ENCODE measurements at places on chromosomes 11 and 22.
A peak's percentile ranks its signal among the peaks of the same experiment; 100 is the strongest.

GRCh38 chr11:26618441-26618840 is 46.4 kb upstream of the MUC15 start:
- no peak for DNase-seq

GRCh38 chr22:46074771-46075551 is 75.4 kb upstream of the PPARA start:
- DNase-seq = peak; percentile 71

DNA sequence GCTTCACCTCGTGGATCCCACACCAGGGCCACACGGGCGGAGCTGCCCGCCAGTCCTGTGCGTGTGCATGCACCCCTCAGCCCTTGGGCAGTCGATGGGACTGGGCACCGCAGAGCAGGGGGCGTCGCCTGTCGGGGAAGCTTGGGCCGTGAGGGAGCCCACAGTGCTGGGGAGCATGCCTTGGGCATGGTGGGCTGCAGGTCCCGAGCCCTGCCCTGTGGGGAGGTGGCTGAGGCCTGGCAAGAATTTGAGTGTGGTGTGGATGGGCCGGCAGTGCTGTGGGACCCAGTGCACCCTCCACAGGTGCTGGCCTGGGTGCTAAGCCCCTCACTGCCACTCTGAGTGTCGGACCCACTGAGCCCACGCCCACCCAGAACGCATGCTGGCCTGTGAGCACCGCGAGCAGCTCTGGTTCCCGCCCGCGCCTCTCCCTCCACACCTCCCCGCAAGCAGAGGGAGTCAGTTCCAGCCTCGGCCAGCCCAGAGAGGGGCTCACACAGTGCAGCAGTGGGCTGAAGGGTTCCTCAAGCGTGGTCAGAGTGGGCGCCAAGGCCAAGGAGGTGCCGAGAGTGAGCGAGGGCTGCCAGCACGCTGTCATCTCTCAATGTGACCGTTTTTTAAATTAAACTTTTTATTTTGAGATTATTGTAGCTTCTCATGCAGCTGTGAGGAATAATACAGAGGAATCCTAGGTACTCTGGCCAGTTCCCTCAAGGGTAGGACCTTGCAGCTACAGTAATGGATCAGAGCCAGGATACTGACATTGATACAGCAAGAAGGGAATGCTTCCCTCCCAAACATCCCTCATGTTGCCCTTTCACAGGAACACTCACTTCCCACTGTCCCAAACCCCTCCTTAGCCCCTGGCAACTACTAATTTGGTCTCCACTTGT is 127.7 kb downstream of the CRYBB2 start:
- no peak for DNase-seq

GRCh38 chr11:90908074-90908473 is 685.2 kb upstream of the CHORDC1 start:
- DNase-seq = no peak

DNA sequence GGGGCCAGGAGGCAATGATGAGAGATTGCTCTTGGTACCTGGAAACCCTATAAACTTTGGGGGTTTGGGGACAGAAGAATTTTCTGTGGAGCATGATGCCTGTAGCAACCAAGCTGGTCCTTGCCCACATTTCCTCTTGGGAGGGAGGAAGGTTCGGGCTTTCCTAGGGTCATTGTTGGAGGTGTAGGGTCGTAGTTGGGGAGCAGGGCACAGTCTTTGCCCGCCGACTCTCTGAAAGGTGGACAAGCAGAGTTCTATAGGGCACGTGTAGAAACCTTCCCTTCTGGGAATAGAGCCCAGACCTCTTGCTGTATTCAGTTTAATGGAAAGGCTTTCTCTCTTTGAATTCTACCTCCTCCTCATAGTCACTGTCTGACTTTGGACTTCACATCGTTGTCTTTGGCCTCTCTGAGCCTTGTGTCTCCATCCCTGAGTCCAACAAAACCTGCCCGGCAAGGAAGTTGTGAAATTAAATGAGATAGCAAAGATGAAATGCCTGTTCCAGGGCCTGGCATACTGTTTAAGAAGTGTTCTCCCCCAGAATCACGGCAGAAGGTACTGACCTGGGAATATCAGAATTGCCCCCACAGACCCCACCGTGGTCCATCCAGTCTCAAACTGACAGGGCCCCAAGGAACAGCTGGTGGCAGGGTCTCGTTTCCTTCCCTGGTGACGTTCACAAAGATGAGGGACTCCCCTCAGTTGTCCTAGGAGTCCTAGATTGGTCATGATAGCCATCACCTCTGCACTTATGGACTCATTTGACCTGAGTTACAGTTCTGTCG is 1.6 kb downstream of the PRDM11 start:
- no peak for DNase-seq

- no peak for DNase-seq
These were observed 56.0 kb downstream of the PACSIN2 start for GRCh38 chr22:42958937-42959336.

DNA sequence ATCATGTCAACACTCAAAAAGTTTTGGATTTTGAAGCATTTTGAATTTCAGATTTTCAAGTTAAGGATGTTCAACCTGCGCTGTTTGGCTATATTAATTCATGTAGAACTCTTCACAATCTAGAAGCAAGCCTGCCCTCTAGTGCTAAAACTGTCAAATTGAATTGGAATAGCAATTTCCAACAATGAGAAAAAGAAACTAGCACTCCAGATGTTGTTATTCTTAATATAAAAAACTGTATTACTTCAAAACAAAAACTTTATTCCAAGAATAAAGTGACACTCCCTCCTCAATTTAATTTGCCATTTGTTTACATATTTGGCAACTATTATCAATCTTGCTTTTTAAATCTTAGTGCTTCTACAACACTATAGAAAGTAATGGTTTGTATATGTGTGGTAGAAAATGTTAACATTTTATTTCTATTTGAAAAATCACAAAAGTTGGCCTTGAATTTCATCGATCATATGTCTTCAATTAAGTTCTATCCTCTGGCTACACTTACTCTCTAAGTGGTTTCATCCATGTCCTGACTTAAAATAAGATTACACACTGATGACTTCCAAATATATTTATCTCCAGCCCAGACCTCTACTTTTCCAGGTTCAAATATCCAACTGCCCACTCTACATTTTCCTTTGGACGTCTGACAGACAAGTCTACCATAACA is 36.6 kb downstream of the DCUN1D5 start:
- DNase-seq = no peak

- DNase-seq = no peak
These were observed 22.7 kb upstream of the C1QTNF4 start for GRCh38 chr11:47616726-47617416.

DNA sequence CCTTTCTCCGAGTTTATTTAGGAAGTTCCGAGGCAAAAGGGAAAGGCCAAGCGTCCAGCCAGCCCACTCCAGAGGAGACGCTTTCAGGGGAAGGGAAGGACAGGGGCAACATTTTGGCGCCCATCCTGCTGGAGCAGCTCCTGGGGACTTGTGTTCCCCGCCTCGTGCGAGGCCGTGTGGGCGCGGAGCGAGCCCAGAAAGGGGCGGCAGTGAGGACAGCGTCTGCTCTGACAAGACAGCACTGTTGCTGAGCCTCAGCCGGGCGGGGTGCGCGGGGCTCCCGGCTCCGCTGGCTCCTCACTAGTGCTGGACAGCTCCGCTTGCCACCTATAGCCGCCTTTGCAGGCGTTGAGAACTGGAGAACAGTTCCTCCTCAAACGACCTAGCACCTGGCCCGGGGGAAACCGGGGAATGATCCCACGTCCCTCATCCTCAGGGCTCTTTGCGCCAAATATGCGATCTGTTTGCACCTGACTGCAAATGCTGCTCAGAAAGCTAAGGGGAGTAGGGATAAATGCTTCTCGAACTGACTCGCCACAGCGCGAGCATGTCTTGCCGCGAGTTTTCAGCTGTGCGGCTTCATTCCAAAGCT is 722 bp upstream of the GUCY1A2 start:
- DNase-seq = peak; percentile 75

DNA sequence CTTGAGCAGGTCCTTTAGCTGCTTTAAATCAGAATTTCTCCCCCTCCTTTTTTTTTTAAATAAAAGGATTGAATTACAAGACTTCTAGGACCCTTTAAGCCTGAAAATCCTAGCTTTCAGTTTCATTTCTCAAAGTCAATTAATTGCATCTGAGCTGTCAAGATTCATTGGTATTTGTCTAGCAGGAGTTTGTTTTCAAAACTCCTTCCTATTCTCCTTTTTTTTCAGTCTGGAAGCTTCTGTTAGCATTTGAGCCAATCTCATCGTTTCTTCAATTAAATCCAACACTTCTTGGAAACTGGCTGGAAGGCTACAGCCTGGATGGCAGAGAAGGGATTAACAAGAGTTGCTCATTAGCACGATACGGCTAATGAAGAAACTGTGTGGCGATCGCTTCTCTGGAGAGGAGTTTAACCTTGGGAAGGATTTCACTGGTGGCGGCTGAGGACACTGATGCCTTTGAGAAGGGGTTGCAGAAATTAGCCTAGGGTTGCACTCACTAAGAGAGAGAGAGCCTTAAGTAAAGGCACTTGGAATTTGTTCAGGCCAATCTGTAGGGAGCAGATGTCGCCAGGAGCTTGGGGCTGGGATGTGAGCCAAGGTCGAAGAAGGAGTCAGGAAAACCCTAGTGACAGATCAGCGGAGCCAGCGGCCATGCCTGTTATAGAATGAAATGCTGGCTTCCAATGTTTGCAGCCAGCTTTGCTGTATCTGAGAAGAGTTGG is 43.8 kb upstream of the API5 start:
- DNase-seq = no peak

DNA sequence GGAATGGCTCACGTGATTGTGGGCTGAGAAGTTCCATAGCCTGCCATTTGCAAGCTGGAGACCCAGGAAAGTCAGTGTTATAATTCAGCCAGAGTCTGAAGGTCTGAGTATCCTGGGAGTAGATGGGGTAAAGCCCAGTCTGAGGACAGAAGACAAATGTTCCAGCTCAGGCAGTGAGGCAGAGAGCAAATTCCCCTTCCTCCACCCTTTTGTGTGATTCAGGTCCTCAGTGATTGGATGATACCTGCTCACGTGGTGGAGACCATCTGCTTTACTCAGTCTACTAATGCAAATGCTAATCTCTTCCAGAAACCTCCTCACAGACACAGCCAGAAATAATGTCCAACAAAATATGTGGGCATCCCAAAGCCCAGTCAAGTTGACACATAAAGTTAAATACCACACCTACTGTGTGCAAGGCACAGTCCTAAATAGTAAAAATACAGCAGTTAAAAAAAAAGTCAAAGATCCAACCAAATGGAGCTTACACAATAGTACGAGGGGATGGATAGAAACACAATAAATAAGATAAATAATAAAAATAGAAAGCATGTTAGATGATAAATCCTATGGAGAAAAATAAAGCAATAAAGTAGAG is 13.2 kb upstream of the APOL6 start:
- DNase-seq = peak; percentile 0

GRCh38 chr11:100918551-100919500 is 210.8 kb downstream of the PGR start:
- DNase-seq = no peak

- no peak for DNase-seq
These were observed 786.0 kb downstream of the OPCML start for GRCh38 chr11:132746305-132746704.

DNA sequence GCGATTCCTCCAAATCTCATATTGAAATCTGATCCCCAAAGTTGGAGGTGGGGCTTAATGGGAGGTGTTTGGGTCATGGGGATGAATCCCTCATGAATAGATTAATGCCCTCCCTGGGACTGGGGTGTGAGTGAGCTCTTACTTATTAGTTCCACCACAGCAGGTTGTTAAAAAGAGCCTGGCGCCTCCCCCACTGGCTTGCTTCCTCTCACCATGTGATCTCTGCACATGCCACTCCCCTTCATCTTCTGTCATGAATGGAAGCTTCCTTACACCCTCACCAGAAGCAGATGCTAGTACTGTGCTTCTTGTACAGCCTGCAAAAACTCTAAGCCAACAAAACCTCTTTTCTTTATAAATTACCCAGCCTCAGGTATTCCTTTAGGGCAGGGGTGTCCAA is 8.8 kb downstream of the RRAS2 start:
- DNase-seq = no peak

DNA sequence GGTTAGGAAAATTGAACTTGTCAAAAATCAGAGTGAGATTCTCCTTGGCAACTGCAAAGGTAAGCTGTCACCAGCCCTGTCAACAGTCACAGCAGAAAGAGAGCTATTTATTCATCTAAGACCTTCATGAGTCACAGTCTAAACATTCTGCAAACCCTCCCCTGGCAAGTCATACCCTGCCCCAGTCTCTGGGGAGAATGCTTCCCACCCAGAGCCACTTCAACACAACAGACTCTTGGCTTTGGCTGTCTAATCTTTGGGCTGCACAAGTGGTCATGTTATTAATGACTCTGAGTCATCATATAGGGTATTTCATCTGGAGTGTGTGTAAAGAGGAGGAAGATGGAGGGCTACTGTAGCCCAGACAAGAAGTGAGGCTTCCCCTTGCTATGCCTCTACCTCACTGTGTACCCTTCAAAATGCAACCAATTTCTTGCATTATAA is 153.4 kb downstream of the CCDC34 start:
- no peak for DNase-seq

DNA sequence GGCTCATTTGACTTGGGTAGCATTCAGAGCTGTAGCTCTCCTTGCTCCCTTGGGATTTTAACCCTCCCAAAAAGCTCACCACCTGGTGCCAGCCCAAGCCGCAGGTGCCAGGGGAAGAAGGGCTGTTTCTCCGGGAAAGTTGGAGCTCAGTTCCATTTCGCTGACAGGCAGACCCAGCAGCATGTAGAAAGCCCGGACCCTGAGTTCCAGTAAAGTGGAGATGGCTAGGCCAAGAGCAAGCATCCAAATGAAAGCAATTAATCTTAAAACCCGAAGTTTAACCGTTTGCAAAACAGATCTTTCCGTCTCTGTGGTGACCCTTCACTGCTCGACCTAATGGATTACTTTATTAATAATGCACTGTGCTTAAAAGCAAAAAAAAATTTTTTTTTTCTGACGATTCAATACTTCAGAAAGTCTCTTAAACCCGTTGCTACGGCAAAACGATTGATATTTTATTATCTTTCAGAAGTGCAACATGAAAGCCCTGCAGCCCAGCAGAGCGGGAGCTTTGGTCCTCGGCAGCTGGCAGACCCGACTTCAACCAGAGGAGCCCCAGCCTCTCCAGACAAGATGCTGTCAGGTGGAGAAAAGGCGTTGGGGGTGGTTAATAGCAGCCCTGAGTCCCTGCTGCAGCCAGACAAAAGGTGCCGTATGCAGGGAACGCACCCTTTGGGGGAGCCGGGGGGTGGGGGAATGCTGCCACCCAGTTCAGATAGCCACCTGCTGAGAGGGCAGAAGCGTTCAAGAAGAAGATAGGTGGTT is 3.3 kb downstream of the LMO1 start:
- peak; percentile 46 for DNase-seq

All from cardiac septum (tissue), 1 donor.